Thymus (tissue), 14 donors: ENCODE measurements at places on chromosomes 3 and 15.

DNA sequence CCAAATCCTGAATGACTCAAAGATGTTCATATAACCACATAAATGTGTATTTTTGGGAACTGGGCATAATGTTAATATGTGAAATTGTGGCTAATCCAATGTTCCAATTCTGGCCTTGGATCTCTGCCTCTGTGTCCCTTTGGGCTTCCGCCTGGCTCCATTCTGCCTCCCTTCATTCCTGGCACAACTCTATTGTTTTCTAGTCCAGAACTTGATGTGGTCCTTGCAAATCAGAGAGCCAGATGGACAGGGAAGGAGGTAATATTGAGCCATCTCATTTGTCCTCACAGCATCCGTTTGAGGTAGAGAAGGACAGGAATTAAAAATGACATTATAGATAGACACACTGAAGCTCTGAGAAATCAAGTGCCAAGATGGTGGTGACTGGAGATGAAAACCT is 355.7 kb upstream of the TBL1XR1 start:
- DNase-seq = no peak

- DNase-seq = no peak
Observed at GRCh38 chr3:54957711-54958110, 29.9 kb upstream of the LRTM1 start.

DNA sequence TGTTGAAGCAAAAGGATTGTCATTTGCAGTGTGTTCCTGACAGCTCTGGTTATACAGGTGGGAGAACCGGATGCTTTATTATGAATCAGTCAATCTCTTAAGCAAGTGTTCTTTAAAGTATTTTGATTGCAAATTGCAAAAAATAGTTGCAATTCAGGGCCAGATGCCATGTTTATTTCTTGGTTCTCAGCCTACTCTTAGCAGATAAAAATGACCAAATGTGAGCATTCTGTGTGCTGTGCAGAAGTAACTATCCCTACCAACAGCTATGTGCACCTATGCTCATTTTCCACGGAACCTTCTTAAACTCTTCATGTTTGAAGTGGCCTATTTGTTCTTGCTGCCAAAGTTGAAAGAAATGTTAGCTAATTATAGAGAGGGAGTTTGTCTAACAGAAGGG is 262.3 kb upstream of the RASGRP1 start:
- DNase-seq = no peak

DNA sequence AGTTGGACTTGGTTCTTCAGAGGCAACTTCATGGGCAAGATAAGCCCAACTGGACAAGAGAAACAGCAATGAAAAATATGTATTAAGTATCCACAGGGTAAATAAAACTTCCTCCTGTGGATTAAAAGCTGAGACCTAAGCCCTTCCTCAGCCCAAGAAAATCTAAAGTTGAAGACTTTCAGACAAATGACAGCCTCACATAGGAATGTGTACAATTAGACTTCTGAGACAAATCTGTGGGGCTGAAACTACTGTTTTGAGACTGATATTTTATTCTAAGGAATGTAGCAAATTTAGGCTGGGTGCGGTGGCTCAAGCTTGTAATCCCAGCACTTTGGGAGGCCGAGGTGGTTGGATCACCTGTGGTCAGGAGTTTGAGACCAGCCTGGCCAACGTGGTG is 74.2 kb upstream of the IL12A start:
- no peak for DNase-seq
